ENCODE measurements at places on chromosomes 2 and 18.

GRCh38 chr2:30722936-30723725 is 84.1 kb downstream of the CAPN13 start:
- DNase-seq, result no peak

- DNase-seq, result no peak
Observed at GRCh38 chr2:101558740-101559525, 84.0 kb upstream of the RFX8 start.

DNA sequence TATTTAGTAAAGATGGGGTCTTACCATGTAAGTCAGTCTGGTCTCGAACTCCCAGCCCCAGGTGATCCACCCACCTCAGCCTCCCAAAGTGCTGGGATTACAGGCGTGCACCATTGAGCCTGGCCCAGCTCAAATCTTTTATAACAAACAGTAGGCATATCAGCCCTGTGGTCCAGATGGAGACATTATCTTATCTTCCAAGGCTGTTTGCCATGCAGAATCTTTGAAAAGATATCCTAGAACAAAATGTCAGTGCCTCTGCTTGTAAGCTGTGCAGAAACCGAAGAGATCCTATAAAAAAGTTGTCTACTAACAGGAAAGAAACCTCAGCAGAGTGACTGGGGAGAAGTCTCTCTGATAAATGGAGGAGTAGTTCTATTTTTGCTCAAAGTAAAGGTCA is 142.1 kb downstream of the PTH2R start:
- DNase-seq, result no peak

GRCh38 chr18:69330385-69331005 is 70.2 kb upstream of the DOK6 start:
- no peak for DNase-seq

Data from hematopoietic multipotent progenitor cell treated with erythropoietin and hydrocortisone succinate and interleukin-3 and kit ligand, for 15 days (in vitro differentiated cells).